ENCODE measurements at places on chromosomes 12 and 14.

DNA sequence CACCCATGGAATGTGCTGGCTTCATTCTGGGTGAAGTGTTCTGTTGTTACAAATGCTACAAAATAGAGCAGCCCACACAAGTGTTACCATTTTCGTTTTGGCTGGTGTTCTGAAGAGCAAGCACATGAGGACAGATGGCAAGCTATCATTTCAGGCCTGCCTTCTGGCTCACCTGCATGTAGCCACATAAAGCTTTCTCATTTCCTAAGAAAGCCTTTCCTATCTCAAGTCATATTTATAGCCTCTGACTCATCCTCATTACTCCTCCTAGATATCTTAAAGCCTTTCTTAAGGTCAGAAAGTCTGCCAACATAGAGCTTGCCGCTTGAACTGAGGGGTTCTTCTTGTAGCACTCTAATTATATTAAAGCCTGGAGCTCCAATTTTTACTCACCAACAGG is 89.0 kb downstream of the PTPRR start:
- peak; percentile 33 for DNase-seq

GRCh38 chr12:131130311-131130911 is 176.7 kb downstream of the ADGRD1 start:
- DNase-seq: no peak

DNA sequence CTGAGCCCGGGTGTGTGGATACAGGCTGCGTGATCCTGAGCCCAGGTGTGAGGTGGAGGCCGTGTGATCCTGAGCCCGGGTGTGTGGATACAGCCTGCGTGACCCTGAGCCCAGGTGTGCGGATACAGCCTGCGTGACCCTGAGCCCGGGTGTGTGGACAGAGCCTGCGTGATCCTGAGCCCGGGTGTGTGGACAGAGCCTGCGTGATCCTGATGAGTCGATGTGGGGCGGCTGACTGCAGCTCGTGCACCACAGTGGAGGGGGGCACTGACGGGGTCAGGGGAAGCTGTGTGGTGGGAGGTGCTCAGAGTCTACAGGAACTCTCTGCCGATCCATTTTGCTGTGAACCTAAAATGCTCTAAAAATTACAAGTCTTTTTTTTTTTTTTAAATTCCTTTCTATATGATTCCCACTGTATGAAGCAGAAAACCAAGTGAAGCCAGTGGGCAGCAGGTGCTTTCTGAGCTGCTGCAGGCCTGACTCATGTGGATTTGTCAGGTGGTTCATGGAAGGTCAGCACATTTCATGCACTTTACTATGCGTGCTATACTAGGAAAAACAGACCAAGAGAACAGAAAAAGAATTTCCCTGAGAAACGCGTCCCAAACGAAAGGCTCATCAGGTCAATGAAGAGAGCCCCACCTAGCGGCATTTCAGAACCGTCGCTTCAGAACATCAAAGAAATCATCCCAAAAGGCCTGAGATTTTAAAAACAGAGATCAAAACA is 19.3 kb downstream of the BRF1 start:
- peak; percentile 64 for DNase-seq

DNA sequence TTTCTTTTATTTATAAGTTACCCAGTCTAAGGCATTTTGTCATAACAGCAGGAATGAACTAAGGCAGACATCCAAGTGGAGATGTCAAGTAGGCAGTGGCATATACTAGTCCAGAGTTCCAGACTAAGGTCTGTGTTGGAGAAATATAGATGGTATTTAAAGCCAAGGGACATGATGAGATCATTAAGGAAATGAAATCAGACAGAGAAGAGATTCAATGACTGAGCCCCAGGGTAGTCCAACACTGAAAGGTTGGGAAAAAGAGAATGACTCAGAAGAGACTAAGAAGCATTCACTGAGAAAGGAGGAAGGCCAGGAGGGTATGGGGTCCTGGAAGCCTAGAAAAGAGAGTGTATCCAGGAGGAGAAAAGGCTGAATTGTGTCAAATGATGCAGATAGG is 442.2 kb upstream of the CCDC196 start:
- peak; percentile 85 for DNase-seq

- DNase-seq: peak; percentile 74
Measured at GRCh38 chr12:132453361-132454192, 36.4 kb upstream of the FBRSL1 start.

GRCh38 chr14:36361210-36361853 is 40.9 kb upstream of the MBIP start:
- no peak for DNase-seq

DNA sequence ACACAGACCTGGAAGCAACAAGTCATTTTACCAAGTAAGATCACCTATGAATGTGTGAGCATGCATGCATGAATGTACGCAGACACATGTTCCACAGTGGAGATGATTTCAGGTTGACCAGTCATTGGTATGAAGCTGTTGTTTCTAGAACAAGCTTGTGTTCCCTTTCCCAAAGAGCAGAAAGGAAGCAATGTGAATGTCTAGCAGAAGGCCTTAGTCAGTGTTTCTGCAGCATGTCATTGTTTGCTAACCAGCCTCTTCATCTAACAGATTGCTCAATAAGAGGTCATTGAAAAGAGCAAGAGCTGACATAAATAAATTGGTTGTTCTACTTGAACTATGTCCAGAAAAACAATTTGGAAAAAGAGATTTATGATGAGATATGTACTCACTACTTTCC is 191.4 kb downstream of the PLCZ1 start:
- DNase-seq: no peak

DNA sequence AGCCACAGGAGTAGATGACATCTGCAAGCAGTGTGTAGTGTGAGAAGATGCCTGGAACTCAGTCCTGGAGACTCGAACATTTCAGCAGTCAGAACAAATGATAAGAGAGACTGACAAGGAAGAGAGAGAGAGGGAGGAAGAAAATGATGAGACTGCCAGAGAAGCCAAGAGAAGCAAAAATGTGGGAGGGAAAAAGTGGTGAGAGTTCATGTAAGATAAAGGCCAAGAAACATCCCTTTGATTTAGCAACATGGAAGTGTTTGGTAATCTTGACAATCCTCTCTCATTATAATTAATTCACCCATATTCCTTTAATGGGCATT is 42.6 kb downstream of the LIMA1 start:
- DNase-seq: peak; percentile 32

GRCh38 chr12:113161415-113162016 is 12.0 kb downstream of the CFAP73 start:
- no peak for DNase-seq

GRCh38 chr12:16587514-16587913 is 18.4 kb downstream of the LMO3 start:
- DNase-seq: no peak

DNA sequence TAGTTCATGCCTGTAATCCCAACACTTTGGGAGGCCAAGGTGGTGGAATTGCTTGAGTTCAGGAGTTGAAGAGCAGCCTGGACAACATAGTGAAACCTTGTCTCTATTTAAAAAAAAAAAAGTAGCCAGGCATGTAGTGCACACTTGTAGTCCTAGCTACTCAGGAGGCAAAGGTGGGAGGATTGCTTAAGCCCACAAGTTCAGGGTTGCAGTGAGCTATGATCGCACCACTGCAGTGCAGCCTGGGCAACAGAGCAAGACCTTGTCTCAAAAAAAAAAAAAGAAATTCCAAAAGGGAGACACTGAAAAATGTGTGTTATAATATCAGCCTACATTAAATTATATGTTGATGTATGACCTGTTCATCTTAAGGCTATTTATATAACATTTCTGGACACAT is 14.7 kb downstream of the TMPO start:
- DNase-seq: no peak

- no peak for DNase-seq
Measured at GRCh38 chr14:98684468-98684867, 587.5 kb downstream of the BCL11B start.

DNA sequence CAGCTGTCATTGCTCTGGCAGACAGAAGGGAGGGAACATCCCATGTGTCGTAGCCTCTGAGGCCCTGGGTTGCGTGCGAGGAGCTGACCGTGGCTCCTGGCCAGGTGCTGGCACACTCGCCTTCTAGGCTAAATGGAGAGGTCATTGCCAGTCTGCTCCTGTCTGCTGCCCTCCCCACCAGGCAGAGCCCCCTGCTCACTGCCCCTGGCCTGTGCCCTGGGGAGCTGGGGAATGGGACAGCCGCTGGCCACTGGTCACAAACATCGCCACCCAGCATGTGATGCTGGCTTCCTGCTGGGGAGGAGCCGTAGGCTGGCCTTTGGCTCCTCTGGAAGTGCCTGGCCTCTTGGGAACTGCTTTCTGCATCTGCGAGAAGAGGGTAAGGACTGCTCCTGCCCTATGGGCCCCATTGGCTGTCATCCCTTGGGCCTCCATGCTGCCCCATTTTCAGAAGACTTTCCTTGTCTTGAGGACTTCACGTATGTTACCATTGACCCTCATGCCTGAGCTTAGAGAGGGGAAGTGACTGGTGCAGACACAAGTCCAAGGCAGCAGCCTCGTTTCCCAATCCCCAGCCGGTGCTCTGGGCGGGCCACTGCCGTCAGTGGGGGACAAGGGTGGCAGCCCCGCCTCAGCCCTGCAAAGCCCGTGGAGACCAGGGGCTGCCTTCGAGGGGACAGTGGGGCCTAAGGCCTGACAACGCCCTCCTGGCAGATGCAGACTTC is 2.0 kb upstream of the TNFAIP2 start:
- no peak for DNase-seq

- no peak for DNase-seq
Measured at GRCh38 chr14:66078006-66078405, 408.2 kb upstream of the CCDC196 start.

- peak; percentile 88 for DNase-seq
Measured at GRCh38 chr12:6927379-6928021, at the start of gene ATN1. ATN1 (plus strand) TSS chr12:6927959; CDS start chr12:6934002, 6,043 bp downstream.

- peak; percentile 70 for DNase-seq
Measured at GRCh38 chr14:92686900-92687427, 61.5 kb downstream of the LGMN start.

DNA sequence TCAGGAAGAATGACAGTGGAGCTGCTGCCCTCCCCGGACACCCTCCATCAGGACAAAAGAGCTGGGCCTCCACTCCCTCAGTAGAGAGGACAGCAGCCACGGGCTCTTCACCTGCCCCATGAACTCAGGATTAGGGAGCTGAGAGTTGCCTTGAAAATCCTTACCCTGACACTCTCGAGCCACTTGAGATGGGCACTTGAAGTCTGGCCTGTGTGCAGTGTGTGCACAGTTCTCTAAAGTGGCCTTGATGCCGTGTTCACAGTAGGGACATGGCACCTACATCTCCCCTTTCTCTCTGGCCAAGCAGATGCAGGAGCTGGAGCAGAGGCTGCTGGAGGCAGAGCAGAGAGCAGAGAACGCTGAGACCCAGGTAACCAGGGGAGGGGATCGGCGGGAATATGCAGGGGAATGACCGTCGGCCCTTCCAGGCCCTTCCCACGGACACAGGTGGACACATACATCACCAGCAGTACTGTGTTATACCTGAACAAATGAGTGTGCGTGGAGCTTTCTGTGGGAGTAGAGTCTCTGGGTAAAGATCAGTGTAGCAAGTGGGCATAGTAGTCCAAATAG is 22.5 kb downstream of the PLEKHH1 start:
- no peak for DNase-seq

- no peak for DNase-seq
Measured at GRCh38 chr12:68356060-68356695, 24.0 kb upstream of the MDM1 start.

DNA sequence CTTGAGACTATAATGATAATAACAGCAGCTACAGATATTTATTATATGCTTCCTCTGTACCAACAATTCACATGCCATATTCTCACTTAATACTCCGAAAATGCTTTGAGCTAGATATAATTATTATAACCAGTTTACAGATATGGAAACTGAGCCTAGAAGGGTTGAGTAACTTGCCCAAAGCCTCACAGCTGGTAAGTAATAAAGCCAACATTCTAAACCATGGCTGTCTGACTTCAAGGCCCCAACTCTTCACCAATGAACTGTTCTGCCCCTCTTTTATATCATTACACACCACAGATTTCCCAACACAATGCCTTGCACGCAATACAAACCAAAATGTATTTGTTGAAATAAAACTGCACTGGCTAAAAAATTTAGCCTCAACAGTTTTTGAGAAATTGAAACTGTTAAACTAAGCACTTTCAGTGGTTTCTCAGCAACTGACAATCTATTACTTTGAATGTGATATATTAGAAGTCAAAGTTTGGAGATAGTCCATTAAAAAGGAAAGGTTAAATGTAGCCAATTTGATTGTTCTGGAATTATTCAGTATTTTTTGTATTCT is 222.5 kb upstream of the ARHGAP5 start:
- DNase-seq: no peak

GRCh38 chr12:55957106-55957859 is 8.6 kb downstream of the PMEL start:
- no peak for DNase-seq

- no peak for DNase-seq
Measured at GRCh38 chr14:104427131-104427851, 152.3 kb upstream of the C14orf180 start.

DNA sequence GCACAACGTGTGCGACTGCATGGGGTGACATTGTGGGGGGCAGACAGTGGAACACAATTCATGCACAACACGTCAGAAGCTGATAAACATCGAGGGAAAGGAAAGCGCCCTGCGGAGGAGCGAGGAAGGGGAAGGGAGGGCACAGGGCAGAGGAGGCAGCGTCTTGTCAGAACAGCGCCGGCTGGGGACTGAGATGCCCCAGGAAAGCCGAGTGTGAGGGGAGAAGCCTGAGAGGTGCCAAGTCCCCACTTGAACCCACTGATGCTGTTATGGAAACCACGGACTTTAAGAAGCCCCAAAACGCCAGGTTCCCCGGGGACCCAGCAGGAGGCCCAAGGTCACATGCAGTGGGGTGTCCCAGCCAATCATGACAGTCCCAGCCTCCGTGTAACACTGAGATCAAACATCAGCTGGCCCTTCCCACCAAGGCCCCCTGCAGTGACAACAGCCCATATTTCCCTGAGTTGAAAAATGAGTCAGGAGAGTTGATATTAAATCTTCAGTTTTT is 70.0 kb downstream of the GALNT9 start:
- peak; percentile 41 for DNase-seq

DNA sequence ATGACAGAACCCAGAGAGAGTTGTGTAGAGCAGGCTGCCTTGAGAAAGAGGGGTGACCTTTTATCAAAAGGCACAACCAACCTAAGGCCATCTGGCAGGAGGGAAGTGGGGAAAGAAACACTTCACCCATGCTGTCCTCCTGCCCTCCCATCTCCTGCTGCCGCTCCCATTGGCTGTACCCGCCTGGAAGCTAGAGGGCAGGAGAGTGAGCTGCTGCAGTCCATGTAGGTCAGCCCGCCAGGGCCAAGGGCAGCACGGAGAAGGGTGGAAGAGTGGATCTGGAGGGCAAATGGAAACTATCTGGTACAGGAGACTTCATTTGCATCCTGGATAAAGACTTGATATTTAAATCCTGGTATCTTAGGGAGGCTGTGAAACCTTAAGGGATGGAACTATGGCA is 11.5 kb upstream of the CABP1 start:
- no peak for DNase-seq

GRCh38 chr12:108840605-108841332 is 16.6 kb downstream of the SSH1 start:
- DNase-seq: peak; percentile 63

GRCh38 chr12:47870175-47870781 is 34.5 kb downstream of the VDR start:
- peak; percentile 45 for DNase-seq

DNA sequence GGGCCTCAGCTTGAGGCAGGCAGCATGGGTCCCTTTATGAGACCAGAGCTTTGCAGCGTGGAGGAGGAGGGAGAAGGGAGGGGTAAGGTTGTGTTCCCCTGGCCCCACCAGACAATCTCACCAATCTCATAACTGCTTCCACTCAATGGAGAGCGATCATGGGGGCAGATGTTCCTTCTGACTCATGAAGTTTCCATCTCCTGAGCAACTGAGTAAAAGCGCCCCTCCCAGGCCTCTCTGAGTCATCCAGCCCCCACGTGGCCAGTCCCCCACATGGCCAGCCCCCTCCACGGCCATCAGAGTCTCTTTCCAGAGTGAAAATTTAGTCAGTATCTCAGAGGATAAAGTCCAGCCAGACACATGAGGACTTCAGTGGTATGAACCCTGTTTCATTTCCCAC is 39.2 kb upstream of the PLXNC1 start:
- DNase-seq: peak; percentile 51
